Amniotic epithelial cell (primary cell): ENCODE measurements at places on chromosomes 5 and 9.

- peak; percentile 22 for DNase-seq
These were observed 461.3 kb upstream of the RORB start for GRCh38 chr9:74035786-74036185.

DNA sequence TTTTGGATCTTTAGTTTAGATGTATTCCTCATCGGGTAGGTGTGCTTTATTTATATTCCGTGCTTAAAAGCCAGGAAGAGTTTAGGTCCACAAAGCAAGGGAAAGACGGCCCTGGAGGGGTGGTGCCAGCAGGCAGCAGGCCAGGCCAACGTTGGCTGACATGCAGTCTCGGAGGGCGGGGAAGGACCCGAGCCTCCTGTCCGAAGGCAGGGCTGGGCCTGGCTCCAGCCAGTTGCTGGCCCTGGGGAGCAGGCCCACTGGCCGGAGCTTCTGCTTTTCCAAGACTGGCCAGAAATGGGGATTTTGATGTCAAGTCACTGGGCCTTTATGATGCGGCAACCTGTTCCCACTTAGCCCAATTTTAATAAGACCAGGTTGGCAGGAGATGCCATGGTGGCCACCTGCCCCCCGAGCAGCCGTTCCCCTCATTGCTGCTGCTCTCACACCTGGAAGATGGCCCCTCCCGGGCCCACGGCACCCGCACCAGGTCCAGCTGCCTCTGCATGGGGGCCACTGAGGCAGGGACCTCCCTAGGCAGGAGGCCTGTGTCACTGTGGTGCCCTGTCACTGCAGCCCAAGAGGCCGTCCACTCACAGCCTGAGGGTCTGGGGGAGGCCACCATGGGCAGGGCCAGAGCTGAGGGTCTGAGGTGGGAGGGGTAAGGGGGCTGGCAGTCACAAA is 23.2 kb downstream of the LPCAT1 start:
- no peak for DNase-seq

- peak; percentile 83 for DNase-seq
These were observed 155.5 kb downstream of the GNAQ start for GRCh38 chr9:77876091-77876490.

GRCh38 chr5:127664093-127664492 is 15.2 kb downstream of the CTXN3 start:
- DNase-seq = no peak

DNA sequence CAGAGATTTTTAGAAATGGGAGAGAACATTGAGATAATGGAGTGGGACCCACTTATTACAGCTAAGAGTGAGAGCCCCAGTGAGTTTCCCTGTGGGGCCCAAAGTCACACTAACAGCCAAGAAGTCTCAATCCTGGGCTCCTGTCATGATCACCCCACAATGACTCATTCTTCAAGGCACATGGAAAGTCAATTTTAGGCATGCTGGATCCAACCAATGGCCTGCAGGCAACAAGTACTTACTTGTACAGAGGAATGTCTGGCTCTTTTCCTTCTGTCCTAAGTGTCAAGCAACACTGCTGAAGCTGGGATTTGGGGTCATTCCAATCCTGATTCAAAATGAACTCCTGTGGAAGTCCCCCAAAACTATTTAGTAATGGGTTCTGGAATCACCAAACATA is 123.1 kb downstream of the DROSHA start:
- DNase-seq = peak; percentile 42

DNA sequence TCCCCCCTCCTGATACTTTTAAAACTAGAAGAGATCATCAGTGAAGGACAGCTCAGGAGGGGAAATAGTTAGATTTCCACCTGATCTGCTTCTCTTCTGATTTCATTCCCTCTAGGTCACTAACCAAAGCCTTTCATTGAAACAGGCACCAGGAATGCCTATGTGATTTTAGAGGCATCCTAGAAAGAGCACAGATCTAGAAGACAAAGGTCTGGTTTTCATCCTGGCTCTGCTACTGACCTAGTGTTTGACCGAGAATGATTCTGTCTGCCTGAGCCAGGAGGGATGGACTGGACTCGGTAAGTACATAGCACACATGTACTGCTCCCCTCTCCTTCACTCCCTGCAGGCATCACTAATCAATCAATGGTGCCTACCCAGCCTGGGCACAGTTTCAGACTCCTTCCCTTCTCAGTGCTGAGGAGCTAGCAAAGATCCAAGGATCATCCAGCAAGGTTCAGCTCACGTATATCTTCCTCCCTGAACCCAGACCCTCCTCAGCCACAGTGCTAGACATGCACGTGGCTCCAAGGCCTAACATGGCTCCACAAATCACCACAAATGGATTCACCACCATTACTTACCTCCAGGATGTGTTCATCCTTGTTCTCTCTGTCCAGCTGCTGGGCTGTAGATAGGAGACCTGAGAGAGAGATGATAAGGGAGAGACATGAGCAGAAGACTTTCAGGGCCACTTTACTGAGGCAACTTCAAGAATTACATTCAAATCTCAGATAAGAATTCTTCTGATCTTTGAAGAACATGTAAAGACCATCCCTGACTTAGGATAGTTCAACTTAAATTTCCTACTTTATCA is 35.2 kb downstream of the FAT2 start:
- no peak for DNase-seq

DNA sequence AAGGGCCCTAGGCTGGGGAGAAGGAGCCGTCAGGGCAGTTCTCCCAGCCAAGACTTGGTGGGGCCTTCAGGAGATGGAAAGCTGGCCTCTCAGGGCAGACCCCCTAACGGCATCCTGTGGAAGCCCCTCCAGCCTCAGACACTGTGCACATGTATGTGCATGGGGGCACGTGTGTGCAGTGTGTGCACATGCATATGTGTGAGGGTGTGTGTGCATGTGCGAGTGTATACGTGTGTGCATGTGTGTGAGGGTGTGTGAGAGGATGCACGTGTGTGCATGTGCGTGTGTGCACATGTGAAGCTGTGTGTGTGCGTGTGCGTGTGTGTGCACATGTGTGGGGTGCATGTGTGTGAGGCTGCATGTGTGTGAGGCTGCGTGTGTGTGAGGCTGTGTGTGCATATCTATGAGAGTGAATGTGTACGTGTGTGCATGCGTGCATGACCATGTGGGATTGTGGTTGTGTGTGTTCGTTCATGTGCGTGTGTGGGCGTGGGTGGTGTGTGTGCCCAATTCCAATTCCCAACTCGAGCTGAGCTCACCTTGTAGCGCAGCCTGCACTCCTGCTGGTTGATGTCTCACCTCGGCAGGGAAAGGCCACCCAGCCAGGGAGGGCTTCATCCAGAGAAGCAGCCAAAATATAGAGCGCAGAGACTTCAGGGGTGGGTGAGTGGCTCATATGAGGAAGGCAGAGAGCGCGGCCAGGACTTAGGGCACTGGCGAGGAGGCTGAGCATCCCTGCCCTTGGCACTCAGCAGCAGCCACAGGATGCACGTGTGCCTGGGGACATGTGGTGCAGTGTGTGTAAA is 142.7 kb upstream of the PPP1R26 start:
- DNase-seq = no peak

DNA sequence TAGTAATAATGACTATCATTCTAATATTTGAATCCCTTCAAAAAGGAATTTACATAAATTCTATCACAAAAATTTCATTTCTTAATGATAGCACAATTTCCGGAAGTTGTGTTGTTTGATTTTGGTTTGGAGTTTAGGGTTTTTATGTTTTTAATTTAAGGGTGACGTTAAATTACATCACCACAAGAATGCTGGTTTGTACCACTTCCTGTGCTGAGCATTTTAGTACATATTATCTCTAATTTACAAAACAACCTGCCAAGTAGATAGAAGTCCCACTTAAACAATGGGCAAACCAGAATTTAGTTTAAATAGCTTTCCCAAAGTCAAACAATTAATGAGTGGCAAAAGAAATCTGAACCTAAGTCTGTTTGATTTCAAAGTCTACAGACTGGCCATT is 63.4 kb downstream of the DENND1A start:
- DNase-seq = peak; percentile 66

DNA sequence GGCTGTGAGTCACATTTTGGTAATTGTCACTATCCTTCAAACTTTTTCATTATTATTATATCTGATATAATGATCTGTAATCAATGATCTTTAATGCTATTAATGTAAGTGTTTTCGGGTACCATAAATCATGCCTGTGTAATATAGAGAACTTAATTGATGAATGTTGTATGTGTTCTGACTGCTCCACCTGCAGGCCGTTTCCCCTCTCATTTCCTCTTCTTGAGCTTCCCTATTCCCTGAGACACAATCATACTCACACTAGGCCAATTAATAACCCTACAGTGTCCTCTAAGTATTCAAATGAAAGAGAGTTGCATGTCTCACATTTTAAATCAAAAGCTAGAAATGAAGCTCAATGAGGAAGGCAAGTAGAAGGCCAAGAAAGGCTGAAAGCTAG is 420.9 kb upstream of the SGCD start:
- no peak for DNase-seq

DNA sequence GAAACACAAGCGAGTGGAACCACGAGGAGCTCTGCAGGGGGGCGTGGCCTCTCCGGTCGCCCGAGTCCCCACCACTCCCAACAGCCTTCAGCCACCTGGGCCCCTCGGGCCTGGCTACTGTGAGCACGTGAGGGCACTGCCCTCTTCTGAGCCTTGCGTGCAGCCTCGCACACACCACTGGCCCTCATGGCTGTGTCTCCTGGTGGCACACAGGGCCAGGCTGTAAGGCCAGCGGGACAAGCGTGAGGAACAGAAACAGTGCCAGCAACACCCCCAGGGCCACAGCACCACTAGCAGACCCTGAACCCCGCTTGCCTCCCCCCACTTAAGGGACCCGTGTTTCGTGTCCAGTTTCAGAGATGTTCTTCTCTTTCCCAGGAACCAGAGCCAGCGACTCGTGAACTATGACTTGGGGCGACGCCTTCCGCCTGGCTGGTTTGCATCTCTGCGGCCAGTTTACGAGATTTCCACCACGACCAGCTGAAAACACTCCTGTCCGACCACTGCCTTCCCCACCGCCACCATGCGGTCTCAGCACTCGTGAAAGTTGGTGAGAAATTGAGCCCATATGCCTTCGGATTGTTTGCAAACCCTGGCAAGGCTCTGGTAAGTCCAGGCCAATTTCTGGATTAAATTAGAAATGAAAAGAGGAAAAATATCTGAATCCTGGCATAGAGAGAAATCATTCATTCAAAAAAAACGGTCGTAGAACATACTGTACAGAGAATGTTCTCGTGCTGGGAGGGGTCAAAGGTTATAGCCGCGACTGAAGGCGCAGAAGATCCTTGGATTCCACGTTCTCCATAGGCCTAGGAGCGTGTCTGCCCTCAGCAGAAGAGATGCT is 135.6 kb downstream of the ZNF354C start:
- no peak for DNase-seq

GRCh38 chr9:121322037-121322736 is 47.9 kb downstream of the STOM start:
- peak; percentile 93 for DNase-seq

DNA sequence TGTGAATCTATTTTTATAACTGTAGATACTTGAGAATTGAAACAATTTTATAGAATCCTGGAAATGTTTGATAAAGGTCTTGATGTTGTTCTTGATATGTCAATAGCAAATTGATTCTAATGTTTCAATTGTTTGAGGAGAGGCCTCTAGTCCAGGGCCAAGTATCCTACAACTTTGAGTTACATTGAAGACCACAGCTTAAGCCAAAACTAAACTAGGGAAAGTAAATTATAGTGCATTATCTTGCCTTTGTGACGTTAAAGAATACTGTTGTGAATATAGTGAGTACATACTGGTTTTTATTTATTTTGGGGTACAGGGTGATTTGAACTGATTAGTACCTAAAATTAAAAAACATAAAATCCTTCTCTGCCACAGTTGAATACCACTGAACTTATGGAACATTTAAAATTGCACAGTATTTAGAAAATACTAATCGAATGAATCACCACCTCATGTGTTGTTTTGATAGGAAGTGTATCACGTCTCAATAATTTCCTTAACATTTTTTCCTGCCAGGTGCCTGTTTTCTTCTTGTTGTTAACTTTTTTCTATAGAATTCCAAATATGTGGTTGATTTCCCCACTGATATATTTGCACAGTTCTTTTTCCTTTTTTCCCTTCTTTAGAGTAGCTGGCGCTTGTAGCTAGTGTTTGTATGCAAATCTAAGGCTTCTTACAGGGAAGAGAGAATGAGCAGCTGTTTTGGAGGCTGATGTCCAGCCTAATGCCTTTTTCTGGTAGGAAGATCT is 12.5 kb downstream of the ARHGEF28 start:
- peak; percentile 73 for DNase-seq

DNA sequence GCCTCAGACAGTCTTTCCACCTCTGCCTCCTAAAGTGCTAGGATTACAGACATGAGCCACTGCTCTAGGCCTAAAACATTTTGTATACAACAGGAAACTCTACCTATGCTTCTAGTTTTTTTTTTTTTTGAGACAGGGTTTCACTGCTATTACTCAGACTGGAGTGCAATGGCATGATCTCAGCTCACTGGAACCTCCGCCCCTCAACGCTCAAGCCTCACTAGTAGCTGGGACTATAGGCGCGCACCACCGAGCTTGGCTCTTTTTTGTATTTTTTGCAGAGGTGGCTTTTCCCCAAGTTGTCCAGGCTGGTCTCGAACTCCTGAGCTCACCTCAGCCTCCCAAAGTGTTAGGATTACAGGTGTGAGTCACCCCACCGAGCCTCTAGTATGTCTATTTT is 5.4 kb downstream of the HSPA9 start:
- DNase-seq = peak; percentile 17

GRCh38 chr9:136239135-136239982 is 6.3 kb downstream of the QSOX2 start:
- DNase-seq = no peak

DNA sequence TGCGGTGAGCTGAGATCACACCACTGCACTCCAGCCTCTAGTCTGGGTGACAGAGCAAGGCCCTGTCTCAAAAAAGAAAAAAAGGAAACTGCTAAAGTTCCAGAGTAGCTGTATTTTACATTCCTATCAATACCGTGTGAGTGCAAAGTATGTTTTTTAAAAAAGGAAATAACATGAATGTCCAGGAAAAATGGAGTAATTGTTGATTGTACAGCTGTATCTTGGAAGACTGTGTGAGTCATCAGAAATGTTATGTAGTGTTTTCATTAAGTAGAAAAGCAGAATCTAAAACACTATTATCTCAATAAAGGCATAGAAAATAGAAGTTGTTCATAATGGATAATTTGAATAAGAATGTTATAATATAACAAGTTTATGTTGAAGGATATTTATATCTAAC is 53.9 kb downstream of the ZCCHC7 start:
- DNase-seq = peak; percentile 30

- peak; percentile 7 for DNase-seq
These were observed 81.1 kb upstream of the SLC12A2 start for GRCh38 chr5:128002425-128002824.

- no peak for DNase-seq
These were observed 39.0 kb upstream of the CLPTM1L start for GRCh38 chr5:1383886-1384401.

GRCh38 chr5:38830521-38831051 is 15.2 kb upstream of the OSMR start:
- peak; percentile 67 for DNase-seq

DNA sequence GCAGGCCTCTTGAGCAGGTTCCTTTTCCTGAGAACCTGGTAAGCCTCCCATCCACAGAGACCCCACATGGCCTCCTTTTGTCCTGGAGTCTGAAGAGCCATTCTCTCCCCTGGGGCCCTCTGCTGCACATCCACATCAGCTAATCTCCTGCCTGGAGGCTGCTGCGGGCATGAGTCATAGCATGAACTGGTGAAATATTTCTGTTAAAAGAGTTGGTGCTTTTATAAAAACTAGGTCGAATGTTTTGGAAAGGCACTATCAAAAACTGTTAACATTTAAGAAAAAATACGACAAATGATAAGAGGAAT is 399.4 kb downstream of the CTNND2 start:
- DNase-seq = no peak

GRCh38 chr5:106797996-106798395 is 872.7 kb downstream of the EFNA5 start:
- peak; percentile 0 for DNase-seq
